Right lung (tissue), 10 donors: ENCODE measurements at places on chromosomes 2 and 18. TPM values are rescaled to one million over a fixed set of nuclear protein-coding genes. Genes with fewer than 3 reads are reported as not detected.

- DNase-seq, result no peak
These were observed 114.4 kb downstream of the CAPN13 start for GRCh38 chr2:30692829-30693275.

DNA sequence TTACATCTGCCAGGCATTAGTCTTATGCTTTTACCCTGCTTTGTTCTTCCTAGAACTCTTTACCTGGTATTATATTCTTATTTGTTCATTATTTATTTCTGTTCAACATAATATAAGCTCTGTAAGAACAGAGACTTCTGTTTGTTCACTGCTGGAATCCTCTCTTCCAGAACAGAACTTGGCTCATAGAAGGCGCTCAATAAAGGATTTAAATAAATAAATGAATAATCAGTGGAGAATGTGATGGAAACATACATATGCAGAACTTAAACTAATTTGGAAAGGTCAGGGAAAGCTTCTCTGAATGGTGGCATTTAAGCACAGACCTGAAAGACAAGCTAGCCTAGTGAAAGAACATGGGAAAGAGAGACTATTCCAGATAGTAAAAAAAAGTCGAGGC is 24.3 kb downstream of the NCKAP1 start:
- no peak for DNase-seq

DNA sequence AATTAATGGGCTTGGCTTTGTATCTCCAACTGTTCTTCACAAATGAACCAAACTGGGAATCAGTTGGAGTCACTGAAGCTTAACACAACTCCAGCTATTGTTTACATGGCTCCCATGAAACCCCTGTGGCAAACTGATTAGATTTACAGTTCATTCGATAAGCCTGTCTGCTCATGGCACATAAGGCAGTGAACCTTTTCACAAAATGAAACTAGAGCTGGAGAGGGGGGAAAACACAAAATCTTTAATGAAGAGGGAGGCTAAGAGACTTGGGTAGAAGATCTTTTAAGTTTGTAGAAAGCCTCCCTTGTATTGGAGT is 11.6 kb upstream of the ITGA6 start:
- no peak for DNase-seq

GRCh38 chr2:35416391-35417140 is 939.0 kb upstream of the CRIM1 start:
- DNase-seq, result no peak

DNA sequence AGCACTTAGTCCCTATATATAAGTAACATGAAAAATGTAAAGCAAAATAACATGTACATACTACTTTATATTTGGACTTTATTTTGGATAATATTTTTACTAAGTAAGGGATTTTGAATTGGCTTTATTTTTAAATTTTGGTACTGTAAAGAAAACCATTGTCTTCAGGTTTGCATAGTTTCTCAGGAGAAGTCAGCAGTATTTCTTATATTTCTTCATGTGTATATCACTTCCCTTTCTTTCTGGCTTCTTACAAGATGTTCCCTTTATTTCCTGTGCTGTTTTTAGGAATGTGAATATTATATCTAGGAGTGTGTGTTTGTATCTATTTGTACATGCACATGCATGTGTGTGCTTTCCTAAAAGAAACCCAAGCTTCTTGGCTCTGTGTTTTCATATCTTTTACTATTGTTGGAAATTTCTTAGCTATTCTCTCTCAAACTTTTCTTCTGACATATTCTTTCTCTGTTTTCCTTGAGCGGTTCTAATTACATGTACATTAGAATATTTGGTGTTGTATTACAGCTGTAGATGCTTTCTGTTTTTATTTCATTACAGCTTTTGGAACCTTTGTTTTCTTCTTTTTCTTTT is 1549.7 kb upstream of the ACVR2A start:
- no peak for DNase-seq

- peak; percentile 81 for DNase-seq
These were observed at the start of gene DLX2 for GRCh38 chr2:172102391-172103359. Gene DLX2, minus strand, starts transcription at chr2:172102900. Its CDS starts 362 bp downstream, at chr2:172102538.

- no peak for DNase-seq
These were observed 64.4 kb downstream of the AOX1 start for GRCh38 chr2:200650195-200650594.

DNA sequence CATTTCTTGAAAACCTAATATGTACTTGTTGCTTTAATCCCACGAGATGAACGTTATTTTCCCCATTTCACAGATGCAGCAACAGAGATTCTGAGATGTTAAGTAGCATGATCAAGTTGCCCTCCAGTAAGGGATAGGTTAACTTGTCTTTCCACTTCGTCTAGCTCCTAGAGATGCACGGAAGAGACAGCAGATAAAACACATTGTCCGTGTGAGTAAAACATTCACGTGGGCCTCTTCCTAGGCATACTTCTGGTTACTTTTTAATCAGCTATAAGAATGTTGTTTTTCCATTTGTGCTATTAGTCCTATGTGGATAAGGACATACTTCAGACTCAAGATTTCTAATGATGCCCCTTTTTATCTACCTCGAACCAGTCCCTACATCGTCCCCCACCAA is 1.2 kb upstream of the ARHGAP28 start:
- no peak for DNase-seq

- DNase-seq, result no peak
These were observed 264.0 kb upstream of the SESTD1 start for GRCh38 chr2:179528576-179529069.

DNA sequence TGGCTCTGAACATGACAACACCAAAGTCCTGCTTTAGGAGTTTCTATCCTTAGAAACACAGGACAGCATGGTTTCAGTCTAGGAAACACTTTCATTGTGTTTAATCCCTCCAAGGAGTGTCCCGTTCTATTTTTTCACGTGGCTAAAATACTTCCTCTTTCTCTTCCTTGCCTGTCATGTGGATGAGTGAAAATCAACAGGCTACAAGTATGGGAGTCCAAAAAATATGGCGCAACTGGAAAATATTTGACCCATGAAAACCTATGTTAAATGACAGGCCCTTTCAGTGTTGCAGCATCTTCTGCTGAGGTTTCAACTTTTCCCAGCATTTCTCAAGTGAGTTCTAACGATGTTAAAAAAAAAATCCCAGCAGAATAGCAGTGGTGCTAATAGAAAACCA is 146.3 kb downstream of the LAMA3 start:
- DNase-seq, result no peak

- DNase-seq, result no peak
These were observed 48.0 kb downstream of the BCL2L11 start for GRCh38 chr2:111168528-111169239.

DNA sequence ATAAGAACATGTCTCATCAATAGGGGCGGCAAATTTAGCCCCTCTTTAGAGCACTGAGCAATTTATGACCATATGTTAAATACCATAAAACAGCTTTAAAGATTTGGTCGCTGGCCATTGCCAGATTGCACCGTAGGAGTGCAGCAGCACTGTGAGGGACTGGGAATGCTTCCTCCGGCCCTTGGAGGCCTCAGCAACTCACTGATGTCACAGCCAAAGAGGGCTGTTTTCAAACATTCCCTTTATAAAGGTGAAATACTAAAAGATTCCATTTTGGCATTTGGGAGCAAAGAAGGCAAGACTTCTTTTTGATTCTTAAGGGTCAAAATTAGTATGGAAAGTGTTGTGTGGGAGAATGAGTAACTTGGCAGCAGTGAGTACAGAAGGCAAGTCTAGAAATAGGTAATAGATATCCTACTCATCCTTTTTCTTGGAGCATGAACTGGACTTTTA is 63.7 kb downstream of the BABAM2 start:
- DNase-seq, result no peak

DNA sequence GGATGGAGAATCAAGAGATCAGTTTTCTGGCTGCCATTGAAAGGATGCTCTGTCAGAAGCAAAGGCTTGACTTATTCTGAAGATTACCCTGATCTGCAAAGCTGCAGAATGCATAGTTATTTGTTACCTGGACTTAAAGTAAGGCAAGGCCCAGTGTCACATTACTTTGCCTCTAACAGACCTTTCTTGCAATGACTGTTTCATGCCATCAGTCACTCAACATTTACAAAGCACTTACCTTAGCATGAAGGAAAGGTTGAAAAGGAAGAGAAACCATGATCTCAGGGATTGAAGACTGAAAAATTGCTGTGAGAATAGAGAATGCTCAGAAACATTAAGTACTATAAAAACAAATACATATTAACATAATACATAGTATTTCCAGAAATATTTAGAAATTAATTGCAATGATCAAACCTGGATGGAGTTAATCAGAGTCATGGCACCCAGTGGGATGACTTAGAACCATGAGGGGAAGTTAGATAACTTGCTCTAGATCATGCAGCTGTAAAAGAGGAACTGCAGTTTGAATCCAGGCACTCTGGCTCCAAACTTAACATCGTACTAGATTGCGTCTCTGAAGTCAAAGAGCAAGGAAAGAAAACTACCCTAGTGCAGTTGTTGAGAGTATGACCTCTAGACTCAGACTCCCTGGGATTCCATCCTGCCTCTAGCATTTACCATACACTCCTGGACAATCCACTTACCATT is 26.5 kb upstream of the FAM117B start:
- no peak for DNase-seq

GRCh38 chr2:165682546-165682945 is 111.5 kb downstream of the GALNT3 start:
- no peak for DNase-seq

DNA sequence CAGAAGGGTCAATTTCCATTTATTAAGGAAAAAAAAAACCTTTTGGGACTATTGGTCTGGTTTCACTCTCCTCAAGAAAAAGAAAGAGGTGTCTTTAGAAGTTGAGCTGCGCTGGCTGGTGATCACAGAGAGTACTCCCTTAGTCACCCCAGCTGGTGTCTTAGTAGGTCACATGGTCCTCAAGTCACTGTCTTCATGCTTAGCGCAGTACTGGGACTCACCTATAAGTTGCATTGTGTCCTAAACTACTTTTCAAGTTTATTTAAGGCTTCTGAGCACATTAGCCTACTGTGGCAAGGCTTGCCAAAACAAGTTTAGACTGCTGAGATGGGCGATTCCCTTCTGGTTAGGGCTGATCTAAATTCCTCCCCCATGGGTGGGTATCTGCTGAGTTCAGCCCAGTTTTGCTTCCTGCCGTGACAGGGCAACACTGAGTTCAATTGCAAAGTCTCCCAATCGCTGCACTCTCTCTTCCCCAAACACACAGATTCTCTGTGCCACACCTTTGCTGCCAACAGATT is 824.9 kb upstream of the CRIM1 start:
- DNase-seq, result no peak

GRCh38 chr18:48367557-48367956 is 41.6 kb downstream of the ZBTB7C start:
- no peak for DNase-seq

DNA sequence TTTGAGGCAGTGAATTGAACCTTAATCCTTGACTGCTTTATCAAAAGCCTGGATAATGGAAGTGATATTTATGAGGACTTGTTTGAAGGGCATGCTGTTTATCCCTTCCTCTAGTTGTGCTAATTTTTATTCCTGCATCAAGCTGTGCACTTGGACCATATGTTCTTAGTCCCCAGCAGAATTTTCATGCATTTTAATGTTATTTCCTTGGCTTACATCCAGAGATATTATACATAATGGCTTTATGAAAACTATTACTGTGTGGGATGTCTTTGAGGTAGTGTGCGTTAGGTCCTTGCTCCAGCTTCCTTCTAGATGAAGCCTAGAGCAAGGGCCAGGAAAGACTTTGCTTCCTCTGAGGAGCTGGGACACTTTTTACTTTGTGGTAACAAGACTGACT is 378.4 kb downstream of the LPIN1 start:
- no peak for DNase-seq

DNA sequence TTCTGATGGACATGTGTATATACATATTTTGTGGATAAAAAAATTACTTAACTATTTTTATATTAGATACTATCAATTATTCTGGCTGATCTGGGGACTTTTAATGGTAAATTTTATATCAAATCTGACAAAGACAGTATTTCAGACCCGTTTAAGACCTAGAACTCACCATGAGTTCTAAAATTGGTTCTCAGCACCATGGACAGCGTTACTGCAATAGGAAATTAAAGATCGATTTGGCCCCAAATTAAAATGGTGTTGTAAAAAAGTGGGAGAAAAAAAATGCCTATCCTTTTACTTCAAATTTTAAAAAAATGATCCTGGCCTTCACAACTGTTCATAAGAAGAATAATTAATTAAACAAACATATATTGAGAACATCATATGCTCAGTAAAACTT is 919 bp upstream of the SCN2A start:
- DNase-seq, result peak; percentile 12

GRCh38 chr2:112046231-112046630 is 8.8 kb upstream of the TMEM87B start:
- DNase-seq, result no peak

- no peak for DNase-seq
These were observed 68.4 kb downstream of the TANK start for GRCh38 chr2:161228511-161229240.

DNA sequence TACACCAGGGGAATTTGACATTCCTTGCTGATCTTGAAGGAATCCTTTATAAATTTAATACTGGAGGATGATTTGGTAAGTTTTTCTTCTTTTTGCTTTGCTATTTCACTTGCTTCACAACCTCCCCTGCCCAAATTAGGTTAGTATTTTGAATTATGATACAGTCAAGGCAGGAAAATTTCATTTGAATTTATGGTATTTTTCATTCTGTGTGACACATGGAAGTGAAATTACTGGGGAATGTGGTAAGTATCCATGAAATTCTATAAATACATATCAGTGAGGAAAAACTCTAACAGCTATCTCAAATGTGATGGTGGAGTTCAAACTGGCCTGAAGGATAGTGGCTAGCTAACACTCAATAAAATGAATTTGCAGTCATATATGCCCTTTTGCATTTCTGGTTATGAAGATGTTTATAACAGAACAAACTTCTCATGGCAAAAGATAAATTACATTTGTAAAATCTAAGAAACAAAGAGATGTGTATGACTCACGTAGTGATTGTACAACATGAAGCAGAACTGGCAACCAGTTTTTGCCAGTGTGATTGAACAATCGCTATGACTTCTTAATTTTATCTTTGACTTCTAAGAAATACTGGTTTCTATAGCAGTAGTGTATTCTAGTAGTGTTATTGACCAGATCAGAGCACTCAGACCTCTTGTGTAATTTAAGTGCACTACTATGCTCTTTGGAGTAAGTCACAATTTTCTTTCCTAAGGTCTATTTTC is 152.6 kb downstream of the IKZF2 start:
- no peak for DNase-seq

GRCh38 chr2:145744541-145745386 is 1224.8 kb upstream of the ZEB2 start:
- DNase-seq, result no peak

DNA sequence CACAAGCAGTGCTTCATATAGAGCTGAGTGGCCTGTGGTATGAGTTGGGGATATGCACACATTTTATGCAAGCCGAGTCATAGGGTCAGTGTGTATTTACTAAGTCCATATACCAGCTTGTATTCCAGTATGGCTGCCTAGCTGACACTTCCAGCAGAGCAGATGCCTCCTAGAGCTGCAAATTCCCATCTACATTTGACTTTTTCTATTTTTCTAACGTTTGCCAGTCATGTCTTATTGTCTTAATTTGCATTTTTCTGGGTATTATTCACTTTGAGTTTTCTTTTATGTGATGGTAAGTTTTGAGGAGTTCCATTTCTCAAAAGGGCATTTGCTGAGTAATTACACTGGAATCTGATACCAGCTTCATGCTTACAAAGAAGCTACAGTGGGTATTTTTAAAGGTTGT is 334.5 kb upstream of the CDH2 start:
- DNase-seq, result no peak

The PSMA8 gene
- polyA plus RNA-seq, result not detected

The YES1 gene
- polyA plus RNA-seq, result 75.4 TPM

The NEDD4L gene
- polyA plus RNA-seq, result 98.9 TPM

The SP140 gene
- polyA plus RNA-seq, result 0.74 TPM

The ALPI gene
- not detected for polyA plus RNA-seq

The ELOA2 gene
- polyA plus RNA-seq, result not detected

The DCC gene
- polyA plus RNA-seq, result 1.4 TPM

The NAB1 gene
- polyA plus RNA-seq, result 86.3 TPM

The CXCR2 gene
- 0.36 TPM for polyA plus RNA-seq

The SCG2 gene
- polyA plus RNA-seq, result 2.3 TPM
